ENCODE measurements at places on chromosomes 16 and 17. TPM values are rescaled to one million over a fixed set of nuclear protein-coding genes. Genes with fewer than 3 reads are reported as not detected.

PPL gene
- 4.8 TPM for total RNA-seq

CLEC3A gene
- total RNA-seq, result not detected

C16orf89 gene
- total RNA-seq, result not detected

PEX12 gene
- 7.4 TPM for total RNA-seq

HSD17B1 gene
- total RNA-seq, result 1.7 TPM

BICDL2 gene
- total RNA-seq, result not detected

PRSS53 gene
- 1.1 TPM for total RNA-seq

CDYL2 gene
- 0.54 TPM for total RNA-seq

C17orf50 gene
- total RNA-seq, result not detected

TBC1D3 gene
- not detected for total RNA-seq

APOH gene
- total RNA-seq, result 5.4 TPM

ZFP90 gene
- 7.2 TPM for total RNA-seq

KRTAP9-8 gene
- not detected for total RNA-seq

KRT39 gene
- not detected for total RNA-seq

TLCD3A gene
- total RNA-seq, result 54.6 TPM

RAB37 gene
- 1.3 TPM for total RNA-seq

CDH13 gene
- total RNA-seq, result not detected

CDH8 gene
- total RNA-seq, result 0.44 TPM

RHBDL3 gene
- total RNA-seq, result 2.7 TPM

RHBDF1 gene
- total RNA-seq, result 30.9 TPM

TVP23A gene
- total RNA-seq, result not detected

ATP6V0A1 gene
- 23.9 TPM for total RNA-seq

TGFB1I1 gene
- total RNA-seq, result 57.8 TPM

GRIN2C gene
- 0.27 TPM for total RNA-seq

ZPBP2 gene
- total RNA-seq, result not detected

SLFN12L gene
- total RNA-seq, result not detected

VWA3A gene
- not detected for total RNA-seq

ADORA2B gene
- total RNA-seq, result 8.6 TPM

LRRC37B gene
- 9.2 TPM for total RNA-seq

STH gene
- total RNA-seq, result not detected

SLC25A19 gene
- 18.5 TPM for total RNA-seq

ITPRIPL2 gene
- 16.0 TPM for total RNA-seq

PDILT gene
- not detected for total RNA-seq

GRAPL gene
- total RNA-seq, result not detected

AXIN1 gene
- total RNA-seq, result 36.6 TPM

Data from A549 treated with ZK216348 at 1 μM for 4 hours (cell line).